ENCODE measurements at places on chromosomes 3 and 15.

DNA sequence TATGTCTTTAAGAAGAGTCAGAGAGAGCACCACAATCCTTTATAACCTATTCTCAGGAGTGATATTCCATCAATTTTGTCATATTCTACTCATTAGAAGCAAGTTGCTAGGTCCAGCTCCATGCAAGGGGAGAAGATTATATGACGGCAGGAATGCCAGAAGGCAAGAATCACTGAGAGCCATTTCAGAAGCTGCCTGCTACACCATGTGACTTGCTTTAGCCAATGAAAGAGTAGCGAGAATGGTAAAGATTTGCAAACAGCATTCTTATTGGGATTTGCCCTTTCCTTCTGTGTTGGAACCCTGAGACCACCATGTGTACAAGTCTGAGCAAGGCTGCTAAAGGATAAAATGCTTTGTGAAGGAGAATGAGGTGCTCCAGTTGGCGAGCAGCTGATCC, 4.5 kb upstream of the C3orf70 start:
- DNase-seq, result no peak

- no peak for DNase-seq
Measured at GRCh38 chr3:58874248-58874741, 175.5 kb downstream of the CFAP20DC start.

DNA sequence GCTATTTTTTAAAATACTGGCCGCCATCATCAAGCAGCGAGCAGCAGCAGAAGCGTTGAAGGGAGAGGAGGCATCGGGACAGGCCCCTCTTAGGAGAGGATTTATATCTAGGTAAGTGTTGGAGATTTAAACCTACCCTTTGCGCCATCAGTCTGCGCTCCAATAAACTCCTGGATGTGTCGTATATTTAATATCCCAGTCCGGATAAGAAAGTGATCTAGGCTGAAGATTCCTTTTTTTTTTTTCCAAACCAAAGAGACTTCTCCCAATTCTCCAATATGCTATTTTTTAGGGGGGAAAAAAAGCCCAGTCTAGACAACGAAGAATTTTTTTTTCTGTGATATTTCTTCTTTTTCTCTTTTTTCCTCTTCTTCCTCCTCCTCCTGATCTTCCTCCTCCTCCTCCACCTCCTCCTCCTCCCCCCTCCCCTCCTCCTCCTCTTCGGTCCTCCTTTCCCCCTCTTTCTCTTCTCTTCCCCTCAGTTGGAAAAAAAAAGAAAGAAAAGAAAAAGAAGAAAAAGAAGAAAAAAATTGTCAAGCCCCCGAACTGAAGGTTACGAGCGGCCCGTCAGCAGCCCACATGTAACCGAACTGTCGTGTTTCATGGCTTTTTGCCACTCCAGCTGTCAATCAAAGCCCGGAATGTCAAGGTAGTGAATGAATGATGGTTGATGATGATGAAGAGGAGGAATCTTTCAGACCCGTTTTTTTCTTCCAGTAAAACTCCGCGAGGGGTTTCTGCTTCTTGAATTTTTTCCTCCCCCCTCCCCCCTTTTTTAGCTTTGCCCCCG, 835 bp downstream of the MEIS2 start:
- DNase-seq, result no peak

GRCh38 chr3:46759239-46760167, 41.8 kb upstream of the PRSS50 start:
- no peak for DNase-seq

DNA sequence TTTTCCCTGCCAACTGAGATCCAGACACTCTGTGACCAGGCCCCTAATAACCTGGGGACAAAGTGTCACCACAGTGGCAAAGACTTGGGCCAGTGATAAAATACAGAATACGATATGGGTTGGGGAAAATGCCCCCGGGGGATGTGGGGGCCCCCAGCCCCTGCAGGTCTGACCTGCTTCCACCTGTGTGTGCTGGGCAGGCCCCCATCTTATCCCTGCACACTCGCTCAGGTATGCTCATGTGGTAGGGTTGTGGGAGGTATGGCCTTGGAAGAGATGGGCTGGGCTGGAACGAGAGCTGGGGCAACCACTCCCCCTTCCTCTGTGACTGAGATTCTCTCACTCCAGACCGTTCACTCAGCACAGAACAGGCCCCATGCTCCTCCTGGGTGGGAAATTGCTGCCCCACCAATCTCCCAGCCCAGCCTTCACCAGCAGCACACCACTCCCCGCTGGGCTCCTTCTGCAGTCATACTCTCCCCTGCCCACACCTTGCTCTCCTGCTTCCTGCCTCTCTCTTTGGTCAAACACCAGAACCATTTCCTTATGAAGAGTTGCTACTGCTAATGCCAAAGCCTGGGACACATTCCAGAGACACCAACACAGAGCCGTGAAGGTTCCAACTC, 9.6 kb upstream of the CPEB1 start:
- DNase-seq, result no peak

DNA sequence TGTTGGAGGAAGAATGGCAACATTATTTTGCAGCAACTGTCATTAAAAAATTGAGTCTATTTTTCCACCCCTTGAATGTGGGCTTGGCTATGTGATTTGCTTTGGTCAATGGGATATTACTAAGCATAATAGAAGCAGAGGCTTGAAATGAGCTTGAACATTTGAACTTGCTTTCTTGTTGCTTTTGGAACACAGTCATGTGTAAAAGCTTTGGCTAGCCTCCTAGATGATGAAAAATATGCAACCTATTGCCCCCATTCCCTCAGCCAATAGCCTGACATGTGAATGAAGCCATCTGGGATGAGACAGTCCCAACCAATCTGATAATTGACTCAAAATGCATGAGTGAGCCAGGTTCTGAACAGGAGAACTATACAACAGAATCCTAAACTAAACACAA, 78.4 kb downstream of the PLSCR2 start:
- DNase-seq, result no peak

- no peak for DNase-seq
Measured at GRCh38 chr15:71820127-71820526, 9.8 kb downstream of the NR2E3 start.

Data from amygdala (tissue), 56 donors.